ENCODE measurements at places on chromosomes 16 and 17.

GRCh38 chr17:16197276-16197675, 18.1 kb downstream of the NCOR1 start:
- DNase-seq, result no peak

- DNase-seq, result no peak
Observed at GRCh38 chr17:38658741-38659345, 15.9 kb downstream of the EPOP start.

DNA sequence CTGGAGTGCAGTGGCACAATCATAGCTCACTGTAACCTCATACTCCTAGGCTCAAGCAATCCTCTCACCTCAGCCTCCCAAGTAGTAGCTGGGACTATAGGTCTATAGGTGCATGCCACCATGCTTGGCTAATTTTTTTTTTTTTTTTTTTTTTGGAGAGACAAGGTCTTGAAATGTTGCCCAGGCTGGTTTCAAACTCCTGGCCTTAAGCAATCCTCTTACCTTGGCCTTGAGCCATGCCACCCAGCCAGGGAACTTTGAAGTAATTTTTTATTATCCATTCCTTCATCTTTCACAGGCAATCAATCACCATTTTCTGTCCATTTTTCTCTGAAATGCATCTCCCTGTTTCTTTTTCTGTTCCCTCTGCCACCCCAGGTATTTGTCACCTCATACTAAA, 6.3 kb upstream of the PSMD7 start:
- DNase-seq, result no peak

GRCh38 chr17:45828582-45829133, 16.0 kb upstream of the SPPL2C start:
- no peak for DNase-seq

GRCh38 chr17:16272111-16272840, 55.3 kb downstream of the PIGL start:
- DNase-seq, result no peak

DNA sequence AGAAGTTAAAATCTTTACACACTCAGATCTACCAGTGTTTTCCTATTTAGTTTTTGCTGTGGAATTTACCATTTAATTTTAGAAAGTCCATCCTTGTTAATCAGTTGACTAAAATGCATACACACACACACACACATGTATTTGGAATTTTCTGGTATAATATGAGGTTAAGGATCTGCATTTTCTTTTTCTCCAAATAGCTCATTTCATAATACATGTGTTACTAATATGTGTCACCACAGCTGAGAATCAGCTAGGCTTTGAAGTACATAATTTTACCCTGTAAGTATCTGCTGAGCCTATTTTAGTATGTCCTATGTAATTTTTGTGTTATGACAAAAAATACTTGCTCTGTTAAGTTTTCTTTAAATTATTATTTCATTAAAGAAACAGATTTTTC, 143.2 kb downstream of the PHKB start:
- no peak for DNase-seq

GRCh38 chr16:86443508-86444147, 66.7 kb upstream of the FOXF1 start:
- DNase-seq, result no peak

- no peak for DNase-seq
Observed at GRCh38 chr17:37025847-37026530, 77.2 kb downstream of the AATF start.

GRCh38 chr16:19044769-19045168, 22.6 kb upstream of the COQ7 start:
- no peak for DNase-seq

GRCh38 chr17:364766-365165, 12.2 kb upstream of the RPH3AL start:
- DNase-seq, result no peak

- no peak for DNase-seq
Observed at GRCh38 chr16:82240111-82240510, 70.1 kb upstream of the MPHOSPH6 start.

DNA sequence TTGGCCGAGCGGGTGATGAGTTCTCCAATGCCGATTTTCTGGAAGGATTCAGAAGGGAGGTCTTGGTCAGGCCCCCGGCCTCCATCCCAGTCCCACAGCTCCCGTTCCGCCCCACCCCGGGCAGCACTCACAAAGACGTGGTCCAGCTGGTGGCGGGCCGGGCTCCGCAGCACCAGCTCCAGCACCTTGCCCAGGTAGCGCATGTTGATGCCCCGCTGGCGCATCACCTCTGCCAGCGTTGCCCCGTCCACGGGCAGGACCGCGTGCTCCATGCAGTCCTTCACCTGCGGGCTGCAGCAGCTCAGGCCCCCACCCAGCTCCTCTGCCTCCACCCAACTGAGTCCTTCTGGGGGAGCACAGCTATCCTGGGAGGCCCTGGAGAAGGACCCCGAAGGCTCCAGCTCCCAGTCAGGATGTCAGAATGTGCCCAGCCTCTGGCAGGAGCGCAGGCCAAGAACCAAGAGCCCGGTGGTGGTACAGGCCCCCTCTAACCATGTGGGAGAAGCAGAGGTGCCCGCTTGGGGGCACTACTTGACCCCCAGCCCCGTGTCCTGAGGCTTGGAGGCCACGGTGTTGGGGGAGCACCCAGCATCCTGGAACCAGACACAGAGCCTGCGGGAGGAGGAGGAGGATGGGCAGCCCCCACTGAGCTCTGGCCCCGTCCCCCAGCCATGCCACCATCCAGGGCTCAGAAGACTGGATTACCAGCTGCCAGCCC, 16.2 kb downstream of the CLUH start:
- no peak for DNase-seq

GRCh38 chr17:37019741-37020129, 71.0 kb downstream of the AATF start:
- no peak for DNase-seq
